MV-4-11 (cell line): ENCODE measurements at places on chromosomes 4 and X.

DNA sequence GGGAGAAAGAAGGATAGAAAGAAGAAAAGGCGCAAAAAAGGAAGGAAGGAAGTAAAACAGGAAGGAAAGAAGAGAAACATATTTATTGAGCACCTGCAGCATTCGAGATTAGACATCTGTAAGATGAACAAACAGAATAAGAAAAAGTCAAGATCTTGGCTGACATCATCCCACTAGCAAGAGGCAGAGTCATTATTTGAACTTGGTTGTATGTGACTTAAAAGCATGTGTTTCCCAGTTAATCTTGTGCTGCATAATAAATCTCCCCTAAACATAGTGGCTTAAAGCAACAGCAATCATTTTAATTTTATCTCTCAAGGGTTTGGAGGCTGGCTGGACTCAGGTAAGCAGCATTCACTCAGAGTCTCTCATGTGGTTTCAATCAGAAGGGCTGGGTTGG is 38.5 kb upstream of the COX7B2 start:
- DNase-seq = no peak

DNA sequence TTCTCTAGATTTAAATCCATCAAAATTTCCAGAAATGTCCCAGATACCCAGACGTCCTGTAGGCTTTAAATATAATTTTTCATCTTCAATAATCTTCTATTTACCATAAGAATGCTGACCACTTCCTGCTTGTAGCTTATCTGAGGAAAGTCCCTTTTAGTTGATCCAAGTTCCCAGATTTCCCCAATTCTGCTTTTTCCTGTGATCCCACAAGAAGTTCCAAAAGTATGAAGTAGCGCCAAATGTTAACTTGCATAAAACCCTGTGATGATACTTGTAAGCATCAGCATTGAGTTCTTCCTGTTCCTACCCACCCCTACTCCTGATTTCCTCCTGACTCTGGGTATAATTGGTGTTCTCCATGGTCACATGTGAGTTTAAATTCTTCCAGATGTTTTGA is 10.6 kb upstream of the TLR8 start:
- no peak for DNase-seq

- DNase-seq = peak; percentile 22
Observed at GRCh38 chrX:7133050-7133440, 14.5 kb upstream of the STS start.

DNA sequence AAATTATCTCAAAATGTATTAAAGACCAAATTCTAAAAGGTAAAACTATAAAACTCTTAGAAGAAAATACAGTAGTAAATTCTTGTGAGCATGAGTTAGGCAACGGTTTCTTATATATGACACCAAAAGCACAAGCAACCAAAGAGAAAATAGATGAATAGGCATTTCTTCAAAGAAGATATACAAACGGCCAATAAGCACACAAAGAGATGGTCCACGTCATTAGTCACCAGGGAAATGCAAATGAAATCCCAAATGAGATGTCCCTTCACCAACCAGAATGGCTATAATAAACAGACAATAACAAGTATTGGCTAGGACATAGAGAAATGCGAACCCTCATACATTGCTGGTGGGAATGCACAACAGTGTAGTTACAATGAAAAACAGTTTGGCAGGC is 44.6 kb downstream of the RAB33A start:
- DNase-seq = no peak

- no peak for DNase-seq
Observed at GRCh38 chr4:42555828-42556227, 101.1 kb downstream of the ATP8A1 start.

- DNase-seq = no peak
Observed at GRCh38 chrX:27706526-27706925, 101.3 kb upstream of the MAGEB10 start.
